ENCODE measurements at places on chromosomes 7 and 10.

DNA sequence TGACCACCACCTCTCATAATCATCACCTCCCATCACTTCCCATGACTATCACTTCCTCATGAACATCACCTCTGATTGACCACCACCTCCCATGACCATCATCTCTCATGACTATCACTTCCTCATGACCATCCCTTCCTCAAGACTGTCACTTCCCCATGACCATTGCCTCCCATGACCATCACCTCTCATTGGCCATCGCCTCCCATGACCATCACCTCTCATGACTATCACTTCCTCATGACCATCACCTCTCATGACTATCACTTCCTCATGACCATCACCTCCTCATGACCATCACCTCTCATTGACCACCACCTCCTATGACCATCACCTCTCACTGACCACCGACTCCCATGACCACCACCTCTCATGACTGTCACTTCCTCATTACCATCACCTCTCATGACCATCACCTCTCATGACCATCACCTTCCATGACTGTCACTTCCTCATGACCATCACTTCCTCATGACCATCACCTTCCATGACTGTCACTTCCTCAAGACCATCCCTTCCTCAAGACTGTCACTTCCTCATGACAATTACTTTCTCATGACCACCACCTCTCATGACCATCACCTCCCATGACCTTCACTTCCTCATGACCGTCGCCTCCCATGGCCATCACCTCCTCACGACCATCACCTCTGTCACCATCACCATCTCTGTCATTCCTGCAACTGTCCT lies 51.6 kb downstream of the PDGFA start:
- peak; percentile 9 for DNase-seq

GRCh38 chr7:14073988-14074387 lies 84.5 kb upstream of the ETV1 start:
- no peak for DNase-seq

GRCh38 chr10:8055420-8056349 lies 1.2 kb downstream of the GATA3 start:
- no peak for DNase-seq

- no peak for DNase-seq
Observed at GRCh38 chr7:832167-832967, at the start of gene SUN1. Gene SUN1 (plus strand): TSS chr7:832476. CDS start chr7:832525, 49 bp downstream.

DNA sequence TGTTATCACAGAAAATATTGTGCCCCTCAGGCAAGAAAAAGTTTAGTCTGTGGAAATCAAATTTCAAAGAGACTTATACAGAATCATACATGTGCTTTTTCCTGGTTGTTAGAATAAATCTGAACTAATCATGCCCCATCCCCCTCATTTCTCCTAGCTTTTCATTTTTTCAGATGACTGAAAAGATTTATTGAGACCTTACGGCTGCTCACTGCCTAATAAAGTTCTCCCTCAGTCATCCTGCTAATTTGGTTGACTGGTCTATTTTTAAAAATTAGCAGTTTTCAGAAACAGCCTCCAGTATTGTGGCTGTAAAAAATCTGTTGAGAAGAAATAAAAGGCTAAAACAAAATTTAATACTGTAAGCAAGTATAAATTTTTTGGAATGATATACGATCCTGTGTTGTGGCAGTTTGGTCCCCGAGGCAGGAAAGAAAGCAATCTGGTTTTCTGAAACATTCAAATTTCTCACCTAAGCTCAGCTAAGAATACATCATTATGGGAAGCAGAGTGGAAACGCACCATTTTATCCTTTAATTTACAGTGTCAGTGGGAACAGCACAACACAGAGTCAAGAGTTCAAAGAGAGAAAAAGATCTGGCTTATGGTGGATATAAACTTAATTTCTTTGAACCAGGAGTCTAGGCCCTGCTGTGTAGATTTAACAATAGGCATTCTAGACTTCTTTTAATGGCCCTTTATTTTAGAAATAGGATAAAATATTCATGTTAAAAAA lies 144.4 kb downstream of the KCND2 start:
- DNase-seq, result no peak

GRCh38 chr7:4791738-4792536 lies 16.5 kb downstream of the AP5Z1 start:
- DNase-seq, result peak; percentile 92

DNA sequence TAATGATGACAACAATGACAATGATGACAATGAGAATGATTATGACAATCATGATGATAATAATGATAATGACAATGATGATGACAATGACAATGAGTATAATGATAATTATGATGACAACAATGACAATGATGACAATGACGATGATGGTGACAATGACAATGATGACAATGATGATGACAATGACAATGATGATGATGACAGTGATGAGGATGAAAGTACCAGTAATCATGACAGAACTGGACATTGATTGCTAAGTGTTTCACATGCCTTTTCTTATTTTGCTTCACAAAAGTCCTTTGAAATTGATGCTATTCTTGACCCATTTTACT lies 1106.0 kb upstream of the AUTS2 start:
- DNase-seq, result no peak

- DNase-seq, result no peak
Observed at GRCh38 chr7:99557940-99558305, 519 bp upstream of the ZNF655 start.

DNA sequence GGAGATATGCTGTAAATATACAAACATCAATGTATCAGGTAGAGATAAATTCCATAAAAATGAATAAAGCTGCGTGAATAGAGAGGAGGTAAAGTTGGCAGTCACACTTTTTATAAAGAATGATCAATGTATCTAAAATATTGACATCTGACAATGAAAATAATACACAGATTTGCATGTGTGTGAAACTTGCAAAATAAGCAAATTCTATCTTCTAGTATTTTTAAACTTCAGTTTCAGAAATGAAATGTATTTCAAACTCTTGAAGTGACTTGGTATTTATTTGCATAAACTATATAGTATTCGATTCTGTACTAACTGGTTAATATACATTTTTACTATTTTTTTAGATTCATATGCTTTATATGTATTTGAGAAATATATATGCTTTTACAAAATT lies 986.6 kb downstream of the CNTNAP2 start:
- no peak for DNase-seq

DNA sequence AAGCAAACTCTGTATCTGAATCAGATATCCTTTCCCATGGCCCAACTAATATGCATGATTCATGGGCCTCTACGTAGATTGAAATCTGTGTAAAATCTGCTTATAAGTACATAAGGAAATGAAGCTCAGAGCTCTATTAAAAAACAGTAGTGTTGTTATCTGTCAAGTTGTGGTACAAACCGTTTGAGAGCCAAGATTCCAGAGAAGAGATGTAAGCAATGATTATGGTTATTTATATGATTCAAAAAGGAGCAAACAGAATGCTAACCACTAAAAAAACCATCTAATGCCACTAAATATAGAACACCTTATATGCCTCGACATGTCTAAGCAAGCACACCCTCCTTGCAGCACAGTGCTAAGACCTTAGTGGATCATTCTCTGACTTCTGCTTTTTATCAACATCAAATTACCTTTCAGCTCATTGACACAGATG lies 26.6 kb downstream of the RPP38 start:
- no peak for DNase-seq

DNA sequence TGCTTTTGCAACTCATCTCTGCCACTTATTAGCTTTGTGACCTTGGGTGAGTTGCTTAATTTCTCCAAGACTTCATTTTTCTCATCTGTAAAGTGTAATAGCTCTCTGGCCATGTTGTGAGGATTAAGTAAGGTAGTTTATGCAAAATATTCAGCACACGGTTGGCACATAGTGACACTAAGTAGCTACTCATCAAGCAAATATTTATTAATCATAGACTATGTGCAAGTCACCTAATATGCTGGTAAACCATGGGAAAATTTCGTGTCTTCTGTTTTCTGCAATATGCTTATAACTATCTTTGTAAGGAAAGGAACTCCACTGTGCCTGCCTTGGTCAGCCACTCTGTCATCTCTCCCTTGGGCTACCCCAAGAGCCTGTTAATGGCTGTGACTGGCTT lies 50.3 kb upstream of the EGR2 start:
- no peak for DNase-seq

GRCh38 chr7:69095649-69096048 lies 502.6 kb upstream of the AUTS2 start:
- DNase-seq, result no peak

GRCh38 chr10:30854656-30855055 lies 177.0 kb downstream of the ZNF438 start:
- DNase-seq, result no peak

DNA sequence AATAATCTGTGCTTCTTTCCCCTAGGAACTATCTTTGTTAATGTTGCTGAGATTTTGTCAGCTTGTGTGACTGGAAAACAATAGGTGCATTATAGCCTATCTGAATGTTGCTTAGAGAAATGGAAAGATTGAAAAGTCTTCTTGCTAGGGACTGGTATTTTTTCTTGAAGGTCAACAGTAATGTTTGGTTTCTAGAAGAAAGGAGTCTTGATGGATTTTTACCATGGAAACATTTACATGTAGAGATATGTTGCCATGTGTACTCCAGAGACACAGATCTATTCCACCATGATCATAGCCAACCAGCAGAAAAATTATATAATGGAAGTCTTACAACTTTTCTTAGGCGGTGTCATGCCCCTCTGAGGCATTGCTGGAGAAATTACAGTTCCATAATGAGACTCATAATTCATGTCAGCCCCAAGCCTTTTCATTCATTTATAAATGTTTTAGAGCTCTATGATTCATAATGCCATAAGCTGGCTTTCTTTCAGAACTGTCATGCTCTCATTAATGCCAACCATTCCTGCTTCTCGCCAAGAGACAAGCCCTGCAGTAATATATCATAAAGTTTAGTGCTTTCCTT lies 175.1 kb upstream of the PTPRZ1 start:
- no peak for DNase-seq

- DNase-seq, result no peak
Observed at GRCh38 chr7:151755131-151755801, 121.6 kb downstream of the PRKAG2 start.

DNA sequence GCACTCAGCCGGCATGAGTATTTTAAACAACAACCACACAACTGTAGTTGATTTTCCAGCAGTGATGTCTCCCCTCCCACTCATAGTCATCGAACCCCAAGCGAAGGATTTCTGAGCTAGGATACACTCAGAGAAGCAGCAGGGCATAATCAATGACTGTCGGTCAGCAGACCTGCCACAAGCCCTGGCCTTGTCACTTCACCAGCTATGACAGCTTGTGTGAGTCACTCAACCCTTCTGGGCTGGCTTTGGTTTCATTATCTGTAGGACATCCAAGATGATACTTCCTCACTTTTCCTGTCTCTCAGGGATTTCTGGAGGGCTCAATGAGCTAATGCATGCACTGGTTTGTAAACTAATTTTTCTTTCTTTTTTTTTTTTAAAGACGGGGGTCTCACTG lies 22.0 kb upstream of the UBE3C start:
- DNase-seq, result no peak

DNA sequence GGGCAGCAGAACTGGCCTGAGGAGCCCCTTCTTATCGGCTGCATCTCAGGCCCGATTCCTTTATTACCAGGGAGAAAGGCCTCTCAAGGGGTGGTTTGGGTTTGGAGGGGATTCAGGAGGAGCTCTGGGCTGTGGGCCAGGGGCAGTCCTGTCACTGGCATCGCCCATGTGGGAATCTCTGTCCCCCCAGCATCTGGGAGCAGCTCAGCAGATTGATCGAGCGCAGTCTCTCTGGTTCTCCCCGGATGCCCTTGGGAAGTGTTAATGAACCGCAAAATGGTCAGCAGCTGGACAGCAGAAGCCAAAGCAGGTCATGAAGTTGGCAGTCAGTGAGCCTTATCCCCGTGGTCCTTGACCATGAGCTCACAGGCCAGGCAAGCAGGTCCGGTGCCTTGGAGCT lies 104.4 kb upstream of the ANLN start:
- DNase-seq, result no peak

GRCh38 chr7:42143711-42144600 lies 93.1 kb downstream of the GLI3 start:
- no peak for DNase-seq

DNA sequence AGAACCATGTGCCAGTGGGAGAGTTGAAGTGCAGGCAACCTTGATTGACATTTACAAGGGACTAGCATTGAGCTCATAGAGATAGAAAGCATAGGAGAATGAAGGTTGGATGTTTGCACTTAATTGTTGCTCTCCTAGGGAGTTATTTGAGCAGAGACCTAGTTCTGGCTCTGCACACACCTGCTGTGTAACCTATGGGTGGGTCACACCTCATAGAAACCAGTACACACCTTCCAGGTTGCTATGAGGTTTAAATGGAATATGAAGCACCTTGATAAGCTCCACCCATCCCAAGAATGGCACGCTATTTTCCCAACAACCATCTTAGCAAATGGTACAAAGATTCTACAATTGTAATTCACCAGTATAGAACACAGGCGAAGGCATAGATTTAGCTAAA lies 86.2 kb upstream of the AOAH start:
- no peak for DNase-seq

DNA sequence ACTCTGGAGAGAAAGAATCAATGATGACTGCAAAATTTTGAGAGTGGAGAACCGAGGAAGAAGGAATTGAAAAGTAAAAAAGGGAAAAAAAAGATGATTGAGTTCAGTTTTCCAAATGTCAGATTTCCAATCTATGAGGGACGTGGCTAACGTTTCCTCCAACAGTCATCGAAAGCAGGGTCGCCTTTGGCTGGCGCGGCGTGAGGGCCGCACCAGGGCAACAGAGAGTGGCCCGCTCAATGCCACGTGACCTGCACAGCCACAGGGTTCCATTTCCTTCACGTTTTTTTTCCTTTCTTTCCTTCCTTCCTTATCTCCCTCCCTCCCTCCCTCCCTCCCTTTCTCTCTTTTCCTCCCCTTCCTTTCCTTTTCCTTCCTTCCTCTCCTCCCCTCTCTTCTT lies 101.9 kb downstream of the WDR37 start:
- no peak for DNase-seq

GRCh38 chr10:55734112-55734511 lies 626.9 kb downstream of the ZWINT start:
- DNase-seq, result no peak

- DNase-seq, result no peak
Observed at GRCh38 chr10:3248526-3249306, 76.1 kb upstream of the PITRM1 start.

DNA sequence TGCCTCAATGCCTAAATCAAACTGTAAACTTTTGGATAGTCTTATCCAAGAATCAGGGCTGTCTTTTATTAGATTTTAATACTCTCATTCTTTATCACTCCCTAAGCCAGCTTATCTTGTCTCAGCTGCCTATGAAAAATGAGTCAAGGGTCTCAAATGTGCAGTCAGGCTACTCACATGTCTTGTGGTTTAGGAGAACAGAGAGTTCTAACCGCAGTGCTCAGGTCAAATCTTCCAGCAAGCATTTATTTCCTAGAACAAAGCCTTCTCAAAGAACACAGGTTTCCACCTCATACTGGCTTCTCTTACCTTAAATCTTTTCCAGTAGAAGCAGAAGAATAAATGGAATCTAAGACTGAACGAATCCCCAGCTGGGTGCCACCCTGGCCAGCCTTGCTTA lies 23.5 kb downstream of the HTR5A start:
- no peak for DNase-seq

All from head of caudate nucleus (tissue), 42 donors.